ENCODE measurements at places on chromosomes 1 and 21.

DNA sequence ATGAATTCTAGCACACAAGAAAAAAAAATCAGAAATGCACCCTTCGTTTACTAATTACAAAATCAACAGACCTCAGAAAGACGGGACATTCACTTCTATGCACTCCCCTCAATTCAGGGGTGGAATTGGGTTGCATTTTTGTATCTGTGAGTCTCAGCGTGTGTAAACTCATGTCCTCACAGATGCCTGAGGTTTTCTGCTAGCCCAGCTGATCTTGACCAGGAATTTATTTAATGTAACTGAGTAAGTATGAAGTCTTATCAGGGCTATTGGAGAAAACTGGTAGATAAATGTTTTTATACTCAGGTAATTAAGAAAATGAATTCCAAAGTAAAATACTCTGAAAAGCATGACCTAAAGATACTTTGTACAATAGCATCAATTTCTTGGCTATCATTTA is 167.7 kb downstream of the RUNX1 start:
- no peak for DNase-seq

DNA sequence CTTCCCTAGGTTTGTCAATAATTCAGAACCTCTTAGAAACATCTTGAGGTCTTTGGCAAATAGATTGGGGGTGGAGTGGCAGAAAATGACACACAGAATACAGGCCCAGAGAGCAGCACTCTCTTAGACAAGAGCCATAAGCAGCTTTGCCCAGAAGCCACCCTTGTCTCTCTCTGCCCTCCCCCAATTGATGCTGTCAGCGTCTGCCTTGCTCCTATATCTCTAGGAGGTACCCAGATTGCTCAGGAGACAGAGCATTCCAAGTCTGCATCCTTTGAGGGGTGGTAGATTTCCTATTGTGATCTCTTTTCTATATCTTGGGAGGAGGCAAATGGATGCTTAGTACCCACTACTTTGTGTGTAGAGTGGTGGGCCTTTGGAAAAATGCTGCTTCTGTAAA is 1.8 kb downstream of the RGL1 start:
- DNase-seq: no peak

DNA sequence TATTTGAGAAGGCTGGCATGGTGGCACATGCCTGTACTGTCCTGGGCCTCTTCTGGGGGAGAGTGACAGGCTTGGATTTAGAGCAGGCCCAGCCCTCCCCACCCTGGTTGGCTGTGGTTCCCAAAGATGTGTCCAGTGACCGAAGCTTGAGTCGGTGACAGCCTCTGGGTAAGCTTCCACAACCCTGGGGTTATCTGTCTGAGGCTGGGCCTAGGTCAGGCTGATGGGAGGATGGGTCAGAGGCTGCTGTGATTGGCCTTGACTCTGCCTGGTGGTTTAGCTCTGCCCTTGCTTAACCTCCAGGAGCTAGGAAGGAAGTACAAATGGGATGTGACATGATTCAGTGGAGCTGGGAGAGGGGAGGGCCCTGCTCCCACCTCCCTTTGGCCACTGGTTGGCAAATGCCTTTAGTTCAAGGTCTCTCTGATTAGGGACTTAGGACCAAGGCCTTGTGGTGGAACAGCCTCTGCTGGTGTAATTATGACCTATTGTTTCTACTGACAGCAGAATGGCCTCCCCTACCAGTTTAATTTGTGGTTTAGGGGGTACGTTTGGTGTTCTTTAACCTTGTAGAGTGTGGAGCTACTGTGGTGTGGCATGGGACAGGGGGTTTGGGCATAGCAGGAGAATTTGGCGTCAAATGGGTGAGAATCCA is 16.6 kb downstream of the NUDC start:
- no peak for DNase-seq

GRCh38 chr1:97082160-97082848 is 360.7 kb downstream of the PTBP2 start:
- DNase-seq: no peak

GRCh38 chr1:14318830-14319229 is 279.7 kb upstream of the KAZN start:
- no peak for DNase-seq

- no peak for DNase-seq
Measured at GRCh38 chr1:112817555-112818373, 102.6 kb upstream of the PPM1J start.

GRCh38 chr21:41548781-41549180 is 40.8 kb upstream of the TMPRSS2 start:
- peak; percentile 88 for DNase-seq

DNA sequence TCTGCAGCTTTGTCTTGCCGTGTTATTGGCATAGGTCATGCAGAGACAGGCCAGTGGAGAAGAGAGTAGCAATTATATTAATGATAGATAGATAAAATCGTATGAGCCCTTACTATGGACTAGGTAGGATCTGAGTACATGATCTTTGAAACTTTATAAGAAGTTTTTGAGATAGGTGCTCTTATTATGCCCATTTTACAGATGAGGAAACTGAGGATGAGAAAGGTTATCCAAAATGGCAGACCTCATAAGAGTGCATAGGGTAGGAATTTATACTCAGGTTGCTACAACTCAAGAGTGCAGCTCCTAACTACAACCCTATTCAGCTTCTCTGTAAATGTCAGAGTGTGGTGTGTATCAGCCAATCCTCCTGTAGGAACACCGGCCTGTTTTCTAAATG is 89.6 kb downstream of the SLC35F3 start:
- no peak for DNase-seq

DNA sequence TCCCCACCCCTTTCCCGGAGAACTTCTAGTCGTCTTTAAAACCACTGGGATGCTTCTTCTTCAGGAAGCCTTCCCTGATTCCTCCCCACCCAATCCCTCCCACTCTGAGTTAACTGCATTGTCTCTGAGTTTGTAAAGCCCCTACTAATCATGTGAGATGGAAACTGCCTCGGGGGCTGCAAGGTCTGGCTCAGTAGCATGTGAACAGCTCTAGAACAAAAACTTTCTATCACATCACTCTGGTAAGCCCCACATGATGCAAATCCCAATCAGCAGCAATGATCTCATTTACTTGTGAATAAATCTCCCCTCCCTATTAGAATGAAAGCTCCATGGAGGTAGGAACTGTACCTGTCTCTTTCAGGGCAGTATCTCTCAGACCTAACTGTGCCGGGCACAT is 141.0 kb upstream of the JUN start:
- no peak for DNase-seq

GRCh38 chr1:29626066-29626465 is 389.7 kb downstream of the PTPRU start:
- DNase-seq: no peak

DNA sequence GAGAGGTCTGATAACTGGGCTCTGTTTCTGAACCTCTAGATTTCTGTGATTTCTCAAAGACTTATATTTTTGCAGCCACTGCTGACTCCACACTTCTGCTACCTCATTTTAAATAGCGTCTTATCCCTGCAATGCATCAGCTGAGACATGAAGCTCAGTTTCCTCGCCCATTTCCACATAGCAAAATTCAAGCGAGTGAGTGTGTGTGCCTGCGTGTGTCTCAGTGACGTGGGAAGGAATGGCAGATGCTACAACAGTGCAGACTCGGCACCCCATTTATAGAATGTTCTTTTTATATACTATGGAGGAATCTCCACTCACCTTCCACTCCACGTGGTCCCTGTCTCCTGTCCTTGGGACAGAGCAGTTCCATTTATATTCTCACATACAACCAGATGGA is 35.7 kb downstream of the ZMYND12 start:
- DNase-seq: no peak

- DNase-seq: peak; percentile 37
Measured at GRCh38 chr21:46098303-46099141, 610 bp downstream of the COL6A2 start.

GRCh38 chr21:22544747-22545146 is 1546.5 kb downstream of the NCAM2 start:
- DNase-seq: no peak

DNA sequence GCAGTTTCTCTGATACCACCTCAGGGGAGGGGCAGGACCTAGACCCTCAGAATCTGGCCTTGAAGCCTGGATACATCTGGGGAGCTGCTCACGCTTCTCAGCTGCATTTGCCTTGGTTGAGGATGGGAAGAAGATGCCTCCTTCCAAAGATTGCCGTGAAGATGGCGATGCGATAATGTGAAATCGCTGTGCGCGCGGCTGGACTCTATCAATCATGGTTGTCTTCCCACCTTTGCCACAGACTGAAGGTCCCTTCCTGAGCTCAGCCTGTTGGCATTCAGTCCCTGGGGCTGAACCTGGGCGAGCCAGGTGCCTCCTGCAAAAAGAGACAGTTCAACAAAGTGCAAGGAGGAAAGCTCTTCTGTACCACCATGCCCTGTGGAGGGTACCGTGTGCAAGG is 114.4 kb upstream of the SLC45A1 start:
- DNase-seq: no peak

- no peak for DNase-seq
Measured at GRCh38 chr1:50832167-50832566, 127.9 kb downstream of the FAF1 start.

- no peak for DNase-seq
Measured at GRCh38 chr1:66399888-66400529, 133.9 kb upstream of the SGIP1 start.

- DNase-seq: peak; percentile 4
Measured at GRCh38 chr1:189606795-189607476, 870.7 kb downstream of the BRINP3 start.

GRCh38 chr1:81756872-81757271 is 43.9 kb upstream of the ADGRL2 start:
- no peak for DNase-seq

- DNase-seq: no peak
Measured at GRCh38 chr1:210938416-210938925, 195.5 kb downstream of the KCNH1 start.

DNA sequence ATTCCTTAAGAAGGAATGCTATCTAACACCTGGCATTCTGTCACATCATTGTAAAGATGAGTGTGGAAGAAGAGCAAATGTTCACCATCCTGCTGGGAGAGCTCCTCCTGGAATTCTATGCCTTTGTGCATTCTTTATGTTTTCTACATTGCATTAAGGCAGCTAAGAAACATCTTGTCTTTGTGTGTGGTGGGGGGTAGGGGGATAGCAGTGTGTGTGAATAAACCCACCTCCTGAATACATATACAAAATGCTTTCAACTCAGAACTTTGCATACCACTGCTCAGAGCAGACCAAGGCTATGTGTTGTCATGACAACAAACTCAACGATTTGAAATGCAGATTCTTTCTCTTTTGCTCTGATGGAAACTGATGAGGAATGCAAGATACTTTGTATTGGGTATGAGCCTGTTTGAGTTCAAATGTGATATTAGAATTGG is 193.6 kb upstream of the KAZN start:
- no peak for DNase-seq

DNA sequence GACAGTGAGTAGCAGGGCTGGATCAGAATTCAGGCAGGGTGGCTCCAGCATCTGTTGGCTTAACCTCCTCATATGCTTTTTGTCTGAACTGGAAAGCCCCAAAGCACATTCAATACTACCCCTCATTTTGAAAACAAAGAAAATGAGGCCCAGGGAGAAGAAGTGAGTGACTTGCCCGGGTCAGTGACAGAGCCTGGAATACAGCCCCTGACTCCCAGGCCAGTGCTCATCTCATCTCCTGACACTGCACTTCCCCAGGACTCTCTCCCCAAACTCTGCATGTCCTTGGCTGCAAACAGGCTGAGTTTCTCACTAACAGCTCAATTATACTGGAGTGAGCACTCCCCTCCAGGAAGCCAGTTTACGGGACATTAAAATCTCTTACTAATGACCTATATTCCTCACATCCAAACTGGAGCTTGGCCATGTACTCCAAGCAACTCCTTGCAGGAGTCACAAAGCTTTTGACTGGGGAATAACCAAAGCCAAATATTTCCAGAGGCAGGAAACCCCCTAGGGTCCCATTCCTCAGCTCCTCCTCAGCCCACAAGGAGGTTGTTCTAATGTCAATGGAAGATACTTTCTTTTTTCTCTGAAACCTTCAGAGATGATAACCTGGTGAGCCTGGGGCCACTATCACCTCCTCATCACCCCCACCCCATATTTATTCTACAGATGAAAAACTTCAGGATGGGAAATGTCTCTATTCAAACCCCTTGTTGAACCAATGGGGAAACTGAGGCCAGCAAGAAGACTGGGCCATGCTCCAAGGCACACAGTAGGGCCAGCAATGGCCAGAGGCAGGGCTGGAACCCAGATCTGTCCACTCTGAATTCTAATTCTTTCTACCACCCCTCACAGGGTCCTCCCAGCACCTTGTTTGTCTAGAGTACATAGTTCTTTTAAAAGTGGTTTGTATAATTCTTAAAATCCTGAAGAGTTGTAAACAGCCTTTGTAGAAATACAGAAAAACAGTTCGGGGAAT is 127.0 kb downstream of the PLPP3 start:
- DNase-seq: no peak

- DNase-seq: peak; percentile 83
Measured at GRCh38 chr1:109877317-109877771, 33.3 kb upstream of the CSF1 start.
